ENCODE measurements at places on chromosomes 5 and 9. TPM values are rescaled to one million over a fixed set of nuclear protein-coding genes. Genes with fewer than 3 reads are reported as not detected.
A peak's percentile ranks its signal among the peaks of the same experiment; 100 is the strongest.

DNA sequence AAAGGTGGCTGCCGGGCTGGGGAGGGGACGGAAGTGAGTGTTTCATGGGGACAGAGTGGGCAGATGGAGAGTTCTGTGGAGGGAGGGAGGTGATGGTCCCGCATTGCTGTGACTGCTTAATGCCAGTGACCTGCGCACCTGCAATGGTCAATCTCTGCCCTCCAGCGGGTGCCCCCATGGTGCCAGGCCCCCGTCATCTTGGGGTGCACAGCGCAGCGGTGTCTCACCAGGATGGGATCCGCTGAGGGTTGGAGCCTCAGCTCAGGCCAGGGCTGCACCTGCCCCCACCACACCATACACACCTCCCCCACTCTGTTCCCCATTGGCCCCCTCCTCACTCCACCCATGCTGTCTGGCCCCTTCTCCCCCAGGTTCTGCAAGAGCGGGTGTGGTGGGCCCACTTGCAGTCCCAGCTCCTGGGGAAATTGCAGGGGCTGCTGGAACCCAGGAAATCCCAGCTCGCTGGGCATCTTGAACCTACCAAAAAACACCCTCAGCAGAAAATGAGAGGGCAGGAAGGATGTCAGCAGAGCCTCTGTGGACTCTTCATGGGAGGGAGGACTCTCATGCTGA, 12.1 kb upstream of the CAMSAP1 start:
- DNase-seq: no peak

DNA sequence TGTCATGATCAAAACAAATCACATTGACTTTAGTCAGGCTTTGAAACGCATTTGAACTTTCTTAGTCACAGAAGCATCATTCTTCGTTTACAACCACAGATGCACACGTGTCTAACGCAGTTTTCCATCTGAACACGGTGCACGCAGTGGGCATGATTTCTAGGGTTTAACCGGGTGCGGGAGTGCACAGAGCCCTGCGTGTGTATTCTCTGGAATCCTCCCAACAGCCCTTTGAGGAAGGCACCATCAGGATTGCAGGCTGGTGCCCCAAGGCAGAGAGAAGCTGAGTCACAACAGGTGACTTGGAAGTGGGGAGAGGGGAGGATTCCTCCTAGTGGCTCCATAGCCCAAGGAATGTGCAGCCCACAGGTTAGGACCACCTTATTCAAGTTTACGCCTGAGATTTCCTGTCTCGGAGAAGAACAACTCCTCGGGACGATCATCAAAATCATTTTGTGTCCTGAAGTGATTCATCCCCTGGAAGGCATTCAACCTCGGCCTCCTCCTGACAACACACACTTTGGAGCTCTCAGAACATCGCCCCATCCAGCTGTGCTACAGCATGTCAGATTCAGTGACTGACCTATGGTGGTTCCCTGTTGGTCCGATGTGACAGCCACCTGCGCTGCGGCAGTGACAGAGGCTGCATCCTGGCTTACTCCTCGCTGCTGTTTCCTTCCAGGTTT, 13.1 kb downstream of the ROPN1L start:
- no peak for DNase-seq

GRCh38 chr9:21580636-21581378, 98.7 kb upstream of the IFNE start:
- no peak for DNase-seq

DNA sequence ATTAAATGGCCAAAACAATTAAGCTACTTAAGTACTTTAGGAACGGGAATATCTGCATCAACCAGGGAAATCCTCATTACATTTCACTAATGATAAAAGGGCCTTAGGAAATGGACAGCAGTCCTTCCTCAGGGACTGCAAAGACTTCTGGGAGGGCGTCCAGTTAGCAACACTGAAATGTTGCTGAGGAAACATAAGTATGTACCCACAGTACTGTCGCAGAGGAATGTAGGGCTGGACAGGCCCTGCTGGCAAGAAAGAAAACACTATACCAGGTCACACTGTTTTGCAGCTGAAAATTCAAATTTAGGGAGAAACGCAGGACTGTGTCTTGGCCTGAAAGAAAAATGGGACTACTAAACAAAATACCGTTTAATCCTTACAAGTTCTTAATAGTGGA, 1.3 kb downstream of the C5orf15 start:
- DNase-seq: no peak

DNA sequence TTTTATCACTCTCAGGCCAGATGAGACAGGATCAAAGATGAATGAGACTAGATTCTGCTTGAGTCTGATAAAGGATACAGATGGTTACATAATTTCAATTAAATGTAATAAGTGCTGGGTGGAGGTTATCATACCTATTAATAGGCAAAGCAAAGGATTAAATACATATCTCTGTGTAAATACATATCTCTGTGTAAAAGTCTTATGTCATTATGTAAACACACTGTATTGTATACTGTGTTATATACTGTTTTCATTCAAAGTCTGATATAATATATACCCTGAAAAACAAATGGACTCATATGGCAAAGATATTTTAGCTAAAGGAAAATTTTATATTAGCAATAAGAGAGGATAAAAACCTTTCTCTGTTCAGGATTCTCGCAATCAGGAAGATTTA, 605.8 kb upstream of the PTGER4 start:
- DNase-seq: no peak

GRCh38 chr5:38451074-38451725, 105.2 kb downstream of the LIFR start:
- DNase-seq: no peak

- DNase-seq: no peak
Measured at GRCh38 chr9:89051421-89052025, 60.3 kb downstream of the S1PR3 start.

- no peak for DNase-seq
Measured at GRCh38 chr5:134464988-134465815, 53.5 kb upstream of the CDKN2AIPNL start.

- no peak for DNase-seq
Measured at GRCh38 chr5:141382469-141383294, at the start of gene PCDHGA7. PCDHGA7 (plus strand) TSS chr5:141382742; CDS start chr5:141382900, 158 bp downstream.

GRCh38 chr5:14415024-14415697, 166.4 kb upstream of the OTULINL start:
- no peak for DNase-seq

GRCh38 chr9:107148216-107148615, 134.9 kb upstream of the RAD23B start:
- no peak for DNase-seq

- no peak for DNase-seq
Measured at GRCh38 chr5:1966461-1966860, 83.7 kb upstream of the IRX4 start.

GRCh38 chr5:58970766-58971165, 387.9 kb downstream of the RAB3C start:
- no peak for DNase-seq

DNA sequence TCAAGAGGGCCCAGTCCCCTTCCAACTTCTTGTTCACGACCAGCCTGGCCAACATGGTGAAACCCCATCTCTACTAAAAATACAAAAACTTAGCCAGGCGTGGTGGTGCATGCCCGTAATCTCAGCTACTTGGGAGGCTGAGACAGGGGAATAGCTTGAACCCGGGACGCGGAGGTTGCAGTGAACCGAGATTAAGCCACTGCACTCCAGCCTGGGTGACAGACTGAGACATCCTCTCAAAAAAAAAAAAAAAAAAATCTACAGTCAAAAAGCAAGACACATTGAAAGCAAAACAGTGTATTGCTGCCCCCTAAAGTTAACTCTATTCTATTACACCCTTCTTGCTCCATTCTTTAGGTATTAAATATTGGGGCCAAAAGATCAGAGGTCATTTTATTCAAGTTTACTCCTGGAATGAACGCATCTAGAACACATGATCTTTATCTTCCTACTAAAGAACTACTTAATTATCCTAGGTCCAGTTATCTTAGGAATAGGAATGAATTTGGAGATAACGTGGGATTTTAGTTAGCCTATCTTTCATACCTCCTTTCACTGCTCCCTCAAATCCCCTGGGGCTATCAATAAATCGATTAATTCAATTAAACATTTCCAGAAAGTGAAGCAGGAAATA, 2.4 kb downstream of the ATG12 start:
- no peak for DNase-seq

GRCh38 chr5:127761869-127762268, 58.7 kb downstream of the CCDC192 start:
- DNase-seq: no peak

DNA sequence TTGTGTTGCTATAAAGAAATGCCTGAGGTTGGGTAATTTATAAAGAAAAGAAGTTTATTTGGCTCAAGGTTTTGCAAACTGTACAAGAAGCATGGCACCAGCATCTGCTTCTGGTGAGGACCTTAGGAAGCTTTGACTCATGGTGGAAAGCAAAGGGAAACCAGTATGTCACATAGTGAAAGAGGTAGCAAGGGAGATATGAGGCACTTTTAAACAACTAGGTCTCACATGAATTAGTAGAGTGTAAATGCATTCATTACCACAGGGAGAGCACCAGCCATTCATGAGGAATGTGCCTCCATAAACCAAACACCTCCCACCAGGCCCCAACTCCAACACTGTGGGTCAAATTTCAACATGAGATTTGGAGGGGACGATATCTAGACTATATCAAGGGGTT, 40.8 kb downstream of the OR2Y1 start:
- DNase-seq: no peak

- DNase-seq: no peak
Measured at GRCh38 chr5:171808951-171809350, 23.3 kb downstream of the SMIM23 start.

DNA sequence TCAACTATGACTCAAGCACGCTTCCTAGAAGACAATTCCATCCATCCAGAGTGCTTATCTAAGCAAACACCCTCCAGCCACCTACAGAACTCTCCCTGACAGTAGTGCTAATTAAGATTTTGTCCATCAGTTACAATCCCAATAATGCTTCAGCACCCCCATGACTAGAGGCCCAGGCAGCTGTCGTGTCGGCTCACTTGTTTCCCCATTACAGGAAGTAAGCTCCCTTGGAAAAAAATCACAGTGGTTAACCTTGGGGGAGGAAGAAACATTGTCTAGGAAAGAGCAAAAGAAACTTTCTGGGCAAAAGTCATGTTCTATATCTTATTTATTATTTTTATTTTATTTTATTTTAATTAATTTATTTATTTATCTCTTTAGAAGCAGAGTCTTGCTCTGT, 108.8 kb upstream of the LPAR1 start:
- DNase-seq: no peak

DNA sequence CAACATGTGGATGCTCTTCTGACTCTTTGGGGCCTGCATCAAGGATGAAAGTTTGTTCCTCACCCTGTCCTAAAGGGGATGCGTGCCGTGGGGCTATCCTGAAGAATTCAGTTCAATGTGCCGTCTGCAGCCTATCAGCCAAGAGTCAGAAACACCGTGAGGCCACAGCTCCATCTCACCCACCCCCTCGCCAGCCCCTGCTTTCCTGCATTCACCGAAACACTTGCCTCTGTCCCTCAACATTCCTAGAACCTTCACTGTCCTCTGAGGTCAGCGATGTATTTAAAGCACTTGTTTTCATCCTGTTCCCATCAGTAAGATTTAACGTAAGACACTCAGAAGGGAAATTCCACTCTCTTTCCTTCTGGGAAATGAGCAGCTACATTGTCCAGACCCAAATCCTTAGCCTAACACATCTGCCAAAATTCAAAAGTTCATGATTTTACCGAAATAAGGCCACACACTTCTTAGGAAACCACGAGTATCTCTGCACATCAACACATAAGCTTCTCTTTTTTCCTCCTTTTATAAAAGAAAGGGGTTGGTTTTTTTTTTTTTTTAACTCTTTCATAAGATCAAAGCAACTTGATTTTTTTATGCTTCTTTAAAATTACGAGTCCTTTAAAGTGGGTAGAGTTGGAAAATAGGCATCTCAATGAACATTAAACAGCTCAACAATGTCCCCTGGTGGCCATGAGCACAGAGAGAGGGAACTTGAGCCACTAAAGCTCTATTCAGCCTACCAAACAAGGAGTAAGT, 100.7 kb downstream of the SUSD1 start:
- peak; percentile 77 for DNase-seq

- DNase-seq: no peak
Measured at GRCh38 chr5:141608557-141608956, 10.2 kb downstream of the DIAPH1 start.

GRCh38 chr9:107484117-107484723, 5.3 kb downstream of the KLF4 start:
- DNase-seq: peak; percentile 65

DNA sequence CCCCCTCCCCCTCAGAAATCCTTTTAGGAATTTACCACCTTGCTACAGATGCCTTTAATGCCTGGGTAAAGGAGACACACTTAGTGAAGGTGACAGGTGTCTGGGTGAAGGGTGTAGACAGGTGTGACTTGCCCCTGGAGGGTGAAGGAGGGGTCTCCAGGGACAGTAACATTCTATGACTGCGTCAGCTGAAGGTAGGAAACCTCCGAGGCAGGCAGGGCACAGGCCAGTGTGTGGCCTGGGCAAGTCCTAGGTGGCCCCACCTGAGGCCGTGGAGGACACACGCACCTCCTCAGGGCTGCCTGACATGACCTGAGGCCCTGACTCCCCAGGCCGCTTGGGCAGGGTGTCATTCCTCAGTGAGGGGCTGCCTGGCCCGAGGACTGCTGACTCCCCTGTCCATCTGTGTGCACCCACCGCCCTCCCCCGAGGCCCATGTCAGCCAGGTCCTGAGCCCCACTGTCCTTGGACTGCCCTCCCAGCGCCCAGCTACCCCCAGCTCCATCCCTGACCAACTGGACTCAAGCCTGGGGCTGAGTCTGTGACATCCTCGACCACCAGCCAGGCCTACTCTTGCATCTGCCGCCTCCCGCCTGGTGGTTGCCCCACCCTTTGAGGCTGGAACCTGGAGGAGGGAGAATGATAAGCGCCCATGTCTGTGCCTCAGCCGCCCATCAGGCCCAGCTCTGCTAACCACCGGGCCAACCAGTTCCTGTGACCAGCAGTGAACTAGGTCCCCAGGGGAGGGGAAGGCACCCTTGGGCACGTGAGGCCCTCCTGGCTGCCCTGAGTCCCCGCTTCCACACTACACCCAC, 18.4 kb downstream of the CARD19 start:
- DNase-seq: no peak

- DNase-seq: no peak
Measured at GRCh38 chr5:172533399-172534228, 79.3 kb upstream of the SH3PXD2B start.

- no peak for DNase-seq
Measured at GRCh38 chr9:81874931-81875330, 53.3 kb upstream of the SPATA31D4 start.

DNA sequence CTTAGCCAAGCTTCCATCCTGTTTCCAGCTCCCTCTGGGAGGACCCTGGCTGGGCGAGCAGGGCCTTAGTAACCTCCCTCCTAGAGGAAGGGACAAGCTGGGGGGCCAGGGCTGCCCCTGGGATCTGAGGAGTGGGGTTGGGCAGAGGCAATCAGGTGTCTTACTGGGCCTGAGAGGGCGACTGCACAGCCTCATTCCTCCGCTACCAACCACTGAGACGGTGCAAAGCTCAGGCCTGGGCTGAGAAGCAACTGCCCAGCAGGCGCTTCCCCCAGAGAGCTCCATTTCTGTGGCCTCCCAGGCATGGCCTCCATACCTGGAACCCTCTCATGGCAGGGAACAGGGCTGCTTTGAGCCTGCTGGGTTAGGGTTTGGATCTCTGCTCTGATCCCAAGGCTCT, 18.8 kb upstream of the GFPT2 start:
- DNase-seq: no peak

Gene FGF18
- total RNA-seq: 0.68 TPM

Gene GPR151
- total RNA-seq: not detected

Gene NUTM2F
- 1.1 TPM for total RNA-seq

Gene RASGRF2
- 11.3 TPM for total RNA-seq

Gene CEL
- 2.6 TPM for total RNA-seq

Gene PCDH1
- total RNA-seq: 10.6 TPM

Gene PCDHB5
- 10.5 TPM for total RNA-seq

Gene C5orf52
- total RNA-seq: 62.0 TPM

Gene LAMC3
- 136 TPM for total RNA-seq

Gene ADAMTS2
- 19.8 TPM for total RNA-seq

Gene SCAMP1
- 28.3 TPM for total RNA-seq

Data from testis (tissue), 5 donors.